Pericardium fibroblast (primary cell): ENCODE measurements at places on chromosomes 6 and 20. TPM values are rescaled to one million over a fixed set of nuclear protein-coding genes. Genes with fewer than 3 reads are reported as not detected.

Gene ENPP3
- total RNA-seq: not detected in 2 replicates

Gene MATN4
- total RNA-seq: 1.6 TPM in 1 of 2 replicates, not detected in the other

Gene OR2H2
- not detected in 2 replicates for total RNA-seq

Gene LST1
- not detected in 2 replicates for total RNA-seq

Gene ZSCAN23
- total RNA-seq: 0.34 and 0.93 TPM in 2 replicates

Gene ZC3H12D
- total RNA-seq: 0.12 TPM in 1 of 2 replicates, not detected in the other
